ENCODE measurements at places on chromosomes 4 and X. TPM values are rescaled to one million over a fixed set of nuclear protein-coding genes. Genes with fewer than 3 reads are reported as not detected.

CLTRN gene
- not detected for total RNA-seq

AMBN gene
- not detected for total RNA-seq

ZFP42 gene
- not detected for total RNA-seq

CT45A5 gene
- total RNA-seq = not detected

DNA sequence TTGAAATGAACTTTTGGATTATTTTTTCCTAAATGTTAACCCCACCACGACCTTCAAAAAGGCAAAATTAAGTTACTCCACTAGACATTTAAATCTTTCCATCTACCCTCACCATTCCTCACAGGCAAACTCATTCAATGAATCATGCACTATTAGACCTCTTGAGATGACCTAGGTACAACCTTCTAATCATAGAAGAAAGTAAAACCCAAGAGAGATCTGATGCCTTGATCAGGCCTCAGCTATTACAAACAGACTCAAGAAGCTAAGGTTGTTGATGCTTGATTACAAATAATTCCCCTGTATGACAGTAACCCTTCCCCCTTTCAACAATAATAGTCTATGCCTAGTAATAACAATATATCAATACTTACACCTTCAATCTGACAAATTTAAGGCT, 18.9 kb downstream of the TAPT1 start:
- no peak for DNase-seq

DNA sequence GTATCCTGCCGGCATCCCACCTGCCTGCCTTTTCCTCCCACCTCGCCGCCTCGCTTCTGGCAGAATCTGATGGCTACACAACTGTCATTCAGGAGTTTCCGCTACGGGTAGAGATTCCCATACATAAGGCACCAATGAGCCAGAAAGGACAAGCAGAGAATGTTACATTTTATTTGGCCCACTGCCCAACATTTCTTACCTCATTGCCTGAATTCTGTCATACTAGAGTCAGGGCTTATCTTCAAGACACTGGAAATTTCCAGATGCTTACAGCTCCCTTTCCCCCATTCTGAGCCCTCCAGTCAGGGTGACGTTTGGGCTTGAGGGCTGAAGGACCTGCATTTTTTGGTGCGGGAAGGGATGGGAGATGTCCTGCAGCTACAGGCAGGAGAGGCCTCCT, 113.0 kb downstream of the NHS start:
- no peak for DNase-seq

DNA sequence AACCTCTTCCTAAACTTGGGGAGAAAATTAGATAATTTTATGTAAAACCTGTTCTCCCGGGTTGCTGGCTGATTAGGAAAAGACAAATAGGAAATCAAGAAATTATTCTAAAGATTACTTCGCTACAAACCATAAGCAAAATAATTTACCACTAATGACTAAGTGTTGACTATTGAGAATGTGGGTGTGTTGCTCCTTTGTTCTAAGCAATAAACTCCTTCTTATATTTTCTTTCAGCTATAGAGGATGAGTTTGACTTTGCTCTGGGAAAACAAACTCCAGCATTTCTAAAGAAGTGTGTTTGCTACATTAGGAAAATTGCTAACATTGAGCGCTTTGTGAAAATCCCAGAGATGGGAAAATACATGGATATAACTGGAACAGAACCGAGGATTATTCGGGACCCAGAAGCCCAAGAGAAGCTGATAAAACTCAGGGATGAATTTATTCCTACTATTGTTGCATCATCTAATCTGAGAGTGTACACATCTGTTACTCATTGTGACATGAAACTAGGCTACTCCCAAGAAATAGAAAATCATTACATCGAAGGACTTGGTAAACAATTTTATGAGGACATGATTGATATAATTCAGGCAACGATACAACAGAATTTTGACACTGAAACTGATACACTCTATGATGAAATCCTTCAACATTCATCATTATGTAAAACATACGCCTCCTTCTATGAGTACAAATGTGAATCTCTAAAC, 194.2 kb downstream of the NWD2 start:
- no peak for DNase-seq

- no peak for DNase-seq
Observed at GRCh38 chrX:54945224-54945623, 24.6 kb downstream of the TRO start.

DNA sequence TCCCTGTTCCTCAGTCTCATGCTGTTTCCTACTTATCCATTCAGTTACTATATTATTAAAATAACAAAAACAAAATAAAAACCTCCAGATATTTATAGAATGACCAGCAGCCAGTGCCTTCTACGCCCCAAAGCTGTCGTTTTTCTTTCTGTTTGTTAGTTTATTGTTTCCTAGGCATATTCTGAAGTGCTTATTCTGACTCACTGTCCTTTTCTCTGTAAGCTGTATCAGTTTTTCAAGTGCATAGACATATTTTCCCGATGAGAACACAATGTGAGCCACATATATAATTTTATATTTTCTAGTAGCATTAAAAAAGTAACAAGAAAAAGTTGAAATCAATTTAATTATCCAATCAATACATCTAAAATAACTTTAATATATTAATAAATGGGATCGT, 2158.6 kb upstream of the TENM3 start:
- no peak for DNase-seq
